ENCODE measurements at places on chromosomes 6 and 20.

DNA sequence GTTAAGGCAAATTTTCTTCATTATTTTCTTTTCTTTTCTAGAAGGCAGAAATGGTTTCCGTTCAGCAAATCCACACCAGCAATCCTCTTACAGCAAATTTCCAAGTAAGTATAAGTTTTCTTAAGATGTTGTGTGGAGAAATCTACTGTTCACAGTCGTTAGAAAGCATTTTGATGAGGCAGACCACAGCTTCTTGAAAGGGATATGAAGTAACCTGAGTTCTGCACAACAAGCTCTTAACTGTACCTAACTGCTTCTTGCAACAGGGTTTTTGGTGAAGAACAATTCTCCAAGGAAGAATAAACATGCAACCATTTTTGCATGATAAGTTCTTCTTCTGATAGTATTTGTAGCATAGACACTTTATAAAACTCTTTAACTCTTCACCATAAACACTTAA, 45.3 kb upstream of the STXBP5 start:
- no peak for DNase-seq

DNA sequence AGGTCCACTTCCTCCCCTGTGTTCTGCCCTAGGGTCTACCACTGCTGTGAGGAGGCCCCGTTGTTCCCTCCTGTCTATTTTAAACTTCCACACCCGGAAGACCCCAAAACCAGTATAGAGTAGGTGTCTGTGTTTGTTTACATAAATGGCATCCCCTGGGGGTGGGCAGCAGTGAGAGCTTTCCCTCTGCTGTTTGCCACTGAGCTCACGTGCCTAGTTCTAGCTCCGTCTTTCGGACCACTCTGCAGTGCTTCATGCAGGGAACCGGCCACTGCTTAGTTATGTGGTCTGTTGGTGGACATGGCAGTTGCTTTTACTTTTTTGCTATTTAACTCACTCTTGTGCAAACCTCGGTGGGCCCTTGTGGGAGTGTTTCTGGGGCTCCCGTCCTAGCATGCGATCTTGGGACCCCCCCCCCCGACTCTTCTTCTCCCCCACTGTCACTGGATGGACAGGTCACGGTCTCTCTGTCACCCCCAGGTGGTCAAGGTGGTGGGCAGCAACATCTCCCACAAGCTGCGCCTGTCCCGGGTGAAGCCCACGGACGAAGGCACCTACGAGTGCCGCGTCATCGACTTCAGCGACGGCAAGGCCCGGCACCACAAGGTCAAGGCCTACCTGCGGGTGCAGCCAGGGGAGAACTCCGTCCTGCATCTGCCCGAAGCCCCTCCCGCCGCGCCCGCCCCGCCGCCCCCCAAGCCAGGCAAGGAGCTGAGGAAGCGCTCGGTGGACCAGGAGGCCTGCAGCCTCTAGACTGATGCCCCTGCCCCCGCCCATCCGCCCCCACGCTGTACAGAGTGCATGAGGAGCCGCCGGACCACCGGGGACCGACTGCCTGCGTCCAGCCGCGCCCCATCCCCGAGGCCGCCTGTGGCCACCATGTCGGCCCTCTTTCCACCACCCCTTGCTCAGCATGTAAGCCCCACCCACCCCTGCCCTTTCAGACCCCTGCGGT, 40.9 kb downstream of the VSTM2L start:
- DNase-seq: no peak

GRCh38 chr20:46056970-46057855, 28.2 kb downstream of the SLC12A5 start:
- DNase-seq: no peak

- DNase-seq: no peak
These were observed 46.2 kb downstream of the PANK2 start for GRCh38 chr20:3935295-3935955.

DNA sequence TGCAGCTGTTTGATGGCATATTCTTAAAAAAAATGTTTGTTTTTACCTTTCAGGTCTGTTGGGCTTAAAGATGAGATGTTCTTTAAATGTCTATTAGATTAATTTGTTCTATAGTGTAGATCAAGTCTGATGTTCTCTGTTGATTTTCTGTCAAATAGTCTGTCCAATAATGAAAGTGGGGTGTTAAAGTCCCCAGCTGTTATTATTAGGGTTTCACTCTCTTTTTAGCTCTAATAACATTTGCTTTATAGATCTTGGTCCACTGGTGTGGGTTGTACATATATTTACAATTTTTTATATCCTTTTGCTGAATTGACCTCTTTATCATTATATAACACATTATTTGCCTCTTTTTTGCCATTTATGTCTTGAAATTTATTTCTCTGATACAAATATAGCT, 11.0 kb upstream of the ZNF337 start:
- DNase-seq: no peak

DNA sequence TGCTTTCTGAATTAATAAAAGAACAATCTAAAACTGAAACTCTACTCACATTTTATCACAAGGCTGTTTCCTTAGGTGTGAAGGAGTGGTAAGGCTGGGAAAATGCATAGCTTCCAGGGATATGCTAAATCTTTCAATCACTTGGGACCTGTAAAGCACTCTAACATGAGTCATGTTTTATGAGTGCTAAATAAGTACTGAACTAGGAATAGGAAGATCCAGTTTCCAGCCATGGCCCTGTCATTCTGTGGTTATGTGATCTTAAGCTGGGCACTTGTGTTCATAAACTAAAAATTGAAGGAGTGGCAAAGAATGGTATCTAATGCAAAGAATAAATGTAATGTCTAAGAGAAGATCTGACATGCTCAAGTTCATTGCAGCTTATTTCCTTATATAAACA, 6.1 kb upstream of the TMEM200A start:
- no peak for DNase-seq

Data from GM12892 (cell line).